ENCODE measurements at places on chromosomes 1 and 21.

GRCh38 chr1:71510725-71511124 lies 429.9 kb upstream of the ZRANB2 start:
- DNase-seq: no peak

DNA sequence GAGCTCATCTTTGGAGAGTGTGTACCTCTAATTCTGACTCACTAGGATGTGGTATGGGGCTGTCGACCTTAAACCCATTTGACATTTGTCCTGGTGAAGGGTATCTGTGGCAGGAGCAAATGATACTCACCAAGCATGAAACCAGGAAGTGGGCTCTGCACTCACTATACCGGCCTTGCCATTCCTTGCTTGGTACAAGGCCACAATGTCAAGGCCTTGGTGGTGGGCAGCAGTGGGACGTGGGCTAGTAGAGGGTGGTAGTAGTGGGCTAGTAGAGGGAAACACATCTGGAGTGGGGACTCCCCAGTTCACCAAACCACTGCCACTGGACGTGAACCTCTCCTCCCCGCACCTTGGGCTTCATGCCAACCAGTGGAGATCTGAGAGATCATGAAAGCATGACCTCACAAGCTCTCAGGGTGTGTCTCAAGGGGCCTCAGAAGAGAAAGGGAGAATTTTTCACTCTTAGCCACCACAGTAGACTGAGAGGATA lies 11.5 kb downstream of the TNFSF4 start:
- peak; percentile 66 for DNase-seq

DNA sequence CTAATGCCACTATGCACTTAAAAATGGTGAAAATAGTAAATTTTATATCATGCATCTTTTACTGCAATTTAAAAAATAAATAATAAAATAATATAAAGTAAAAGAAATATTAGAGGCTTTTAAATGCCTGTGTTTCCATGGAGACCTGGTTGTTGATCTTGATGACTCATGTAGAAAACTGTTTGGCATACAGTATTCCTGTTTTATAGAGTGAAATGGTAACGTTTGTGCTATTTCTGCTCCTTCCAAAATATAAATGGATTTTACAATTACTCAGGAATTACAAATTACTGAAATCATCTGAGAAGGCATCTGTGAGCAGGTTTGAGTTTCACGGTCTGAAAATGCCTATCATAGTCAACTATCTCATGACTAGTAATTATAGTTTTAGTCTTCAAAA lies 98.4 kb upstream of the USP25 start:
- DNase-seq: no peak

DNA sequence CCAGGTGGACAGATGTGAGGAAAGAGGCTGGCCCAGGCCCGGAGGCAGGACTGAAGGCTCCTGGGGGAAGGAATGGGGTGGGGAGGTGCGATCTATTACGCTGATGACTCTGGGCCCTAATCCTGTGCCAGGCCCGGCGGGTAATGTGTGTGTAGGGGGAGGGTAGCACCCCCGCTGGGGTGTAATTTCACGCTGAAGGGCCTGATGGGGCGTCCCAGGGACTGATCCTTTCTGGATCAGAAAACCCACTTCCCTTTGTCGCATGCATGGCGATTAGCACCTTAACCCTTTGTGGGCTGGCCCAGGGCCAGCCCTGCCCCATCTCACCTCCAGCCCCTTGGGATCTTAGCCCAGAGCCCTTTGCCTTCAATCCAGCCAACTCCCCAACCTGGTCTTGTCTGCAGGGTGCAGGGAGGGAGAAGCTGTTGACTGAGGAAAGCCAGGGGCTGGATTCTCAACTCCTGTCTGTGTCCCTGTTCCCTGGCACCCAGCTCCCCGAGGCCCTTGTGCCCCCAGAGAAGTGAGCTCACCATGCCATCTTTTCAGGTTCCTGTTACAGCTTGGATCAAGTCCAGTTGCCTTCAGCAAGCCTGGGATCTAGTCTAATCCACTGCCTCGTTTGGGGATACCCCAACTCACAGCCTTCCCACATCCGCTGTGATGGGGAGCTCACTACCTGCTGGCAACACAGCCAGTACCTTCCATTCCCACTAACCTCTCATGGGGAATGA lies 26.0 kb downstream of the KNCN start:
- DNase-seq: no peak

- no peak for DNase-seq
Measured at GRCh38 chr1:223016381-223016780, 126.7 kb downstream of the TLR5 start.

GRCh38 chr1:48524892-48525467 lies 53.0 kb upstream of the SPATA6 start:
- no peak for DNase-seq

DNA sequence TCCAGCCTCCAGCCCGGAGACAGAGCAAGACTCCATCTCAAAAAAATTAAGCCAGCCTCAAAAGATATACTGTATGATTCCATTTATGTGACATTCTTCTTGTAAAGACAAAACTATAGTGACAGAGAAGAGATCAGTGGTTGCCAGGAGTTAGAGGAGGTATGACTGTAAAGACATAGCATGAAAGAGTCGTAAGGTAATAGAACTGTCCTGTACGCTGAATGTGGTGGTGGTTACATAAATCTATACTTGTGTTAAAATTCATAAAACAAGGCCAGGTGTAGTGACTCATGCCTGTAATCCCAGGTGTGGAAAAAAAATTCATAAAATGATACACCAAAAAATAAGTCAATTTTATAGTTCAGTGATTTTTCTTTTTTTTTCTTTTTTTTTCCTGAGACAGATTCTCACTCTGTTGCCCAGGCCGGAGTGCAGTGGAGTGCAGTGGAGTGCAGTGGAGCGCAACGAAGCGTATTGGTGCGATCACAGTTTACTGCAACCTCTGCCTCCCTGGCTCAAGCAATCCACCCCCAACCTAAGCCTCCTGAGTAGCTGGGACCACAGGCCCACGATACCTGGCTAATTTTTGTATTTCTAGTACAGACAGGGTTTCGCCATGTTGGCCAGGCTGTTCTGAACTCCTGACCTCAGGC lies 84.9 kb upstream of the CXADR start:
- no peak for DNase-seq

DNA sequence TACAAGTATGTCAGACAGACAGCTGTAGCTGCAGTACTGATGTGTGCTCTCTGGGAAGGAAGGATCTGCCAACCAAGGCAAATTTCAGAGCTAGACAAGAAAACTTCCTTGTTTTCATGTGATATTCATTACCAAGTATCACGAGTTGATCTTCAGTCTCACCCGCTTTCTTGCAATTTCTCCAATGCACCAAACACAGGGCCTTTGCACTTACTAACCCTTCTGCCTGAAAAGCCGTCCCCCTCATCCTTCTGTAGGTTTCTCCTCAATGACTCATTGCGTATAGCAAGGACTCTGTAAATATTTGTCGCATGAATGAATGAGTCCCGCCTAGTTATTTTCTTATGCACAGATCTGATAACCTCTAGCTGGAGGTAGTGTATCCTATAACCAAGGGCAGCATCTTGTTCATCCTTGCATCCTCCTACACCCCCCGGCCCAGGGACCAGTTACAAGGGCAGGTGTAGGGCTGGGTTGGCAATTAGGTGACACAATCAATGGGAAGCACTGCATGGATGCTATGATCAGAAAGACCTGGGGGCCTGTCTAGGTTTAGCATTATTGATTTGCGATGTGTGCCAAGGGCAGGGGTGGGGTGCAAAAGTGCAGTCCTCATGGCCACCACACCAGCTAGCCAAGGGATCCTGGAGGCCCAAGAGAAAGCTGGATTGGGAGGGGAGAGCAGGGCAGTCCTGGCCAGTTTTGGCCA lies 51.4 kb upstream of the GPR157 start:
- no peak for DNase-seq

DNA sequence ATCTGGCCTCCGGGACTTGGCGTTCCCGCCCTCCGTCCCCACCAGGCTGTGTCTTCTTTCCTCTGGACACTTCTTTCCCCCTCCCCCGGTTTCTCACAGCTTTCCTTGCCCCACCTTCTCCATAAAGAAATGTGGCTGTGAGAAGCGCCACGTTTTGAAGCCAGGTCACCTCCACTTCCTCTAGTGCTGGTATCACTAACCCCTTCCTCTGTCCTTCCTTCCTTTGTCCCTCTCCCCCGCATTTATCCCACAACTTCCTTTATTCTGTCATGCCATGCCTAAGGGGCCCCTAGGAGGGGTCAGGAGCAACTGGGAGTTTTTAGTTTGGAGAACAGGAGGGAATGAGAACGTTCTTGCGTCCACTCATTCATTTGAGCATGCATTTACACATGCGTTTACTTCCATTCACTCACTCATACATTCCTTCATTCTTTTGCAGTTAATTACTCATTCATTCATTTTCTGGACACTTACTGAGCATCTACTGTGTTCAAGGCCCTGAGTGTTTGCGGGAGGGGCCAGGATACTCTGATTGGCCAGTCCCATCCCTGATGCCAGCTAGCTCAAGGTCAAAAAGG lies 5.0 kb upstream of the ACOT11 start:
- no peak for DNase-seq

DNA sequence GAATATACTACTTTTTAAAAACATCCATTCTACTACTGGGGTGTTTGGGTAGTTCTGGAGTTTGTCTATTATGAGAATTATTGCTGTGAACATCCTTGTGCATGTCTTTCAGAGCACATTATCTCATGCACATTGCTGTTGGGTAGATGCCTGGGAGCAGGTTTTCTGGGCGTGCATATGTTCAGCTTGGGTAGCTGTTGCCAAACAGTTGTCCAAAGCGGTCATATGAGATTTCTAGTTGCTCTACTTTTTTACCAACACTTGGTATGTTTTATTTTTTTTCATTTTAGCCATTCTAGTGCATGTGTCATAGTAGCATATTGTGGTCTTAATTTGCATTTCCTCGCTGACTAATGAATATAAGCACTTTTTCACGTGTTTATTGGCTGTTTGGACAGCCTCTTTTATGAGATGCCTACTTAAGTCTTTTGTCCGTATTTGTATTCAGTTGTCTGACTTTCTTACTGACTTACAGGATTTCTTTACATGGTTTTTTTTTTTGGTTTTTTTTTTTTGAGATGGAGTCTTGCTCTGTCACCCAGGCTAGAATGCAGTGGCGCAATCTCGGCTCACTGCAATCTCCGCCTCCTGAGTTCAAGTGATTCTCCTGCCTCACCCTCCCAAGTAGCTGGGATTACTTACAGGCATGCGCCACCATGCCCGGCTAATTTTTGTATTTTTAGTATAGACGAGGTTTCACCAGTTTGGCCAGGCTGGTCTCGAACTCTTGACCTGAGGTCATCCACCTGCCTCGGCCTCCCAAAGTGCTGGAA lies 18.1 kb downstream of the ZDHHC18 start:
- DNase-seq: no peak

- DNase-seq: no peak
Measured at GRCh38 chr1:53547231-53547790, 88.1 kb downstream of the DMRTB1 start.

GRCh38 chr21:35908311-35909078 lies 151.8 kb downstream of the SETD4 start:
- DNase-seq: no peak

GRCh38 chr1:180117764-180118116 lies 36.9 kb upstream of the QSOX1 start:
- DNase-seq: no peak

DNA sequence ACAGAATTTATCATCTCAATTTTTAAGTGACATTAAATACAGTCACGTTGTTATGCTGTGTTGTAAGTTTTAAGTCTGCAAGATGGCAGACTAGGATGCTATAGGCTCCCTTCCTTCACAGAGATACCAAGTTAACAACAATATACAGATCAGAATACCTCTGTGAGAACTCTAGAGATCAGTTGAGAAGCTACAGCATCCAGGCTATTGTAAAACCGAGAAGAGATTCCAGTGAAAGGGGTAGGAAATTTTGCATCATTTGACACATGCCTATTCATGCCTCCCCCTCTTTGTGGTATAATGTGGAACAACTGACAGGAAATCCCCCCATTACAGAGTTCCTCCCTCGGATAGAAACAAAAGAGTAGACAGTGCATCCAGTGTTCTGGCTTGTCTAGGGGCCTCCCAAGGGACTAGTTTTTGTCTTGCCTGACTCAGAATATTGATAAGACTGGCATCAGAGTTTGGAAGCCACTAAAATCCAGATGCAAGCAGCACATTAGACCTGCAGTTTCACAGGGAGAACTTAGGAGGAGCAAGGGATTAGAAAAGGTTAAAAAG lies 80.6 kb downstream of the LBR start:
- DNase-seq: no peak

DNA sequence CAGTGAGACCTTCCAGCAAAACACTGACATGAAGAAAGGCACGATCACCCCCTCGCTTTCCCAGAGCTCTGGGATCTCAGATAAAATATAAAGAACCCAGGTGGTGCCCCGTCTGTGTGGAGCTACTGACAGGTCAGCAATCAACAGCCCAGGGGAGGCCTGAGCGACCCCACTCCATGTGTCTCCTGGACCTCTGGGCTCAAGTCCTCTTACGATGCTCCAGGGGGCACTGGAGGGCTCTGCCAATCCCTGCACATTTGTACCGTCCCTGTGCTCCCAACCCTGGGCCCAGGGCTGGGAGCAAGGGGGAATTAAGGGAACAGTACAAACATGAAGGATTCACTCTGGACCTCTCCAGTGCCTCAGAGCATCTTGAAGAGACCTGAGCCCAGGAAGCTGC lies 12.5 kb downstream of the S100A7A start:
- no peak for DNase-seq

DNA sequence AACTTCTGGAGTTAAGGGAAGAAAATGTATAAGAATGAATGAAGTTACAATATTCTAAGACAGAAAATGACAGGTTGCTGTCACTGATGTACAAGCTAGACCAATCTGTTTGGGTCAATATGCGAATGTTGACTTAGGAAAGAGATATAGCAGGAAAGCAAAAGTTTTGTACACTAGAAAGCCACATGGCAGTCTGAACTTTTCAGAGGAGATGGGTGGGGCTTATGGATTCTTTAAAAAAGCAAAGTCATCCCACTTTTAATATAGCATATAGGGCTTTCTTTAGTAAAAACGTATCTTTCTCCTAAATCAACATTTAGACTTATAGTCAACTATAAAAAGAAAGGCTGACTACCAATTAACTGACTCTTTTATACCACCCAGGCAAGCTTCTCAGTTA lies 381.2 kb downstream of the PTPRC start:
- no peak for DNase-seq

DNA sequence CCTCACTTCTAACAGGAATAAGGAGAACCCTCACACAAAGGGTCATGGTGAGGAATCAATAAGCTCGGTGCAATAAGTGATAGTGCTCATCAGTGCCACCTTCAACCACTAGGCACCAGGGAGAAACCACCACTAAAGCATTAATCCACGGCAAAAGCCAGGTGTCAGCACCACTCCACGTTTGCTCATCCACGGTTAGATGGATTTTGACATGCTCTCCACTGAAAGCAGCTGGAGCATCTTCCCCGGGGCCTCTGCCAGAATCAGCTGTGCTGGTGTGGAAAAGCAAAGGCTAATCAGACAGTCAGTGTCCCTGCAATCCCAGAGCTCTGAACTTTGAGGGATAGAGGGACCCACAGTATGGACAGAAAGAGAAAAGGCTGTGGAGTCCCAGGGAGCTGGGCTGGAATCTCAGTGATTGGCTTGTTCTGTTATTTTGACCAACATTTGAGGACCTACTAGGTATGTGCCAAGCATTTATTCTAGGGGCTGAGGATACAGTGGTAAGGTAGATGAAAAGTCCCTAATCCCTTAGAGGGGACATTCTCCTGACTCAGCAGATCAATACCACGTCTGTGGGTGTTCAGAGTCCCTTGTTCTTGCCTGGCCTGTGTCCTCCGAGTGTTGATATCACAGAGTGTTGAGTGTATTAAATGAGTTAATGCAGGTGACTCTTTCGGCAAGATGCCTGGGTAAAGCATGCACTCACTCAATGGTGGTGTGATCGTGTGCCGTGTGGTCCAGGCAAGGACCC lies 41.3 kb downstream of the FHAD1 start:
- no peak for DNase-seq

- no peak for DNase-seq
Measured at GRCh38 chr1:115262886-115263285, 75.2 kb downstream of the NGF start.

- DNase-seq: no peak
Measured at GRCh38 chr1:39230261-39231190, 26.0 kb downstream of the MACF1 start.

All from stimulated activated CD8-positive, alpha-beta memory T cell treated with anti-CD3 and anti-CD28 coated beads, Interleukin-15, amount 100 ng/mL, for 48 hours (primary cell).